ENCODE measurements at places on chromosomes 11 and 22. TPM values are rescaled to one million over a fixed set of nuclear protein-coding genes. Genes with fewer than 3 reads are reported as not detected.

MS4A12 gene
- 0.34 TPM for polyA plus RNA-seq

PLAAT5 gene
- polyA plus RNA-seq: 7.7 TPM

LARGE2 gene
- polyA plus RNA-seq: 97.8 TPM

MEI1 gene
- polyA plus RNA-seq: 0.87 TPM

LDLRAD3 gene
- 8.5 TPM for polyA plus RNA-seq

LRRC55 gene
- 0.10 TPM for polyA plus RNA-seq

TESMIN gene
- polyA plus RNA-seq: 54.9 TPM

CDC42EP2 gene
- 16.1 TPM for polyA plus RNA-seq

SIRT3 gene
- 11.4 TPM for polyA plus RNA-seq

CNIH2 gene
- 4.3 TPM for polyA plus RNA-seq

RFPL1 gene
- not detected for polyA plus RNA-seq

GGT5 gene
- polyA plus RNA-seq: not detected

C11orf86 gene
- 0.74 TPM for polyA plus RNA-seq

FADS2 gene
- 124 TPM for polyA plus RNA-seq
